ENCODE measurements at places on chromosomes 12 and 14. TPM values are rescaled to one million over a fixed set of nuclear protein-coding genes. Genes with fewer than 3 reads are reported as not detected.

GRCh38 chr14:42174357-42174756 is 567.7 kb downstream of the LRFN5 start:
- DNase-seq = peak; percentile 75

DNA sequence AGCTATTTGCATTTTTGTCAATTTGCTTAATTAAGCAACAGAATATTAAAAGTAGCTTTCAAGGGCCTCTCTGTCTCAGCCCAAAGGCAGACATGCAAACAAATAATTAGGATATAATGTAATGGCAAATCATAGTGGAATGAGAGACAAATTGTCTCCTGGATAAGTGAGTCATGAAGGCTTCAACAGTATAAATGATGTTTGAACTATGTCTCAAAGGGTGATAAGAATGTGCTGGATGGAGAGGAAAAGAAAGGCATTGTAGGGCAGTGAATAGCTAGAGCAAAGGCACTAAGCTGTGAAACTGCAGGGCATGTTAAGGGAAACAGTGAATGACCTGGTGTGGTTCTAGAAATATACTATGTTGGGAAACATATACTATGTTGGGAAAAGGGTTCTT is 53.5 kb upstream of the PPP1R12A start:
- no peak for DNase-seq

DNA sequence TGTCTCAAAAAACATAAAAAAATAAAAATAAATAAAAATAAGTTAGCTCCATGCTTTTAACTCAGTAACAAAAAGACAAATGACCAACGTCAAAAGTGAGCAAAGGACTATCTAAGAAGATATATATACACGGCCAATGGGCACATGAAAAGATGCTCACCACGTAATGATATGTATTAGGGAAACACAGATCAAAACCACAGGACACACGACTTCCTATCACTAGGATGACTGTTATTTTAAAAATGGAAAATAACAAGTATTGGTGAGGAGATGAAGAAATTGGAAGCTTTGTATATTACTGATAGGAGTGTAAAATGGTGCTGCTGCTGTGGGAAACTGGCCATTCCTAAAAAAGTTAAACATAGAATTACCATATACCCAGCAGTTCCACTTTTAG is 20.2 kb upstream of the P2RX7 start:
- no peak for DNase-seq

- no peak for DNase-seq
Observed at GRCh38 chr12:32105986-32106516, 596 bp upstream of the BICD1 start.

DNA sequence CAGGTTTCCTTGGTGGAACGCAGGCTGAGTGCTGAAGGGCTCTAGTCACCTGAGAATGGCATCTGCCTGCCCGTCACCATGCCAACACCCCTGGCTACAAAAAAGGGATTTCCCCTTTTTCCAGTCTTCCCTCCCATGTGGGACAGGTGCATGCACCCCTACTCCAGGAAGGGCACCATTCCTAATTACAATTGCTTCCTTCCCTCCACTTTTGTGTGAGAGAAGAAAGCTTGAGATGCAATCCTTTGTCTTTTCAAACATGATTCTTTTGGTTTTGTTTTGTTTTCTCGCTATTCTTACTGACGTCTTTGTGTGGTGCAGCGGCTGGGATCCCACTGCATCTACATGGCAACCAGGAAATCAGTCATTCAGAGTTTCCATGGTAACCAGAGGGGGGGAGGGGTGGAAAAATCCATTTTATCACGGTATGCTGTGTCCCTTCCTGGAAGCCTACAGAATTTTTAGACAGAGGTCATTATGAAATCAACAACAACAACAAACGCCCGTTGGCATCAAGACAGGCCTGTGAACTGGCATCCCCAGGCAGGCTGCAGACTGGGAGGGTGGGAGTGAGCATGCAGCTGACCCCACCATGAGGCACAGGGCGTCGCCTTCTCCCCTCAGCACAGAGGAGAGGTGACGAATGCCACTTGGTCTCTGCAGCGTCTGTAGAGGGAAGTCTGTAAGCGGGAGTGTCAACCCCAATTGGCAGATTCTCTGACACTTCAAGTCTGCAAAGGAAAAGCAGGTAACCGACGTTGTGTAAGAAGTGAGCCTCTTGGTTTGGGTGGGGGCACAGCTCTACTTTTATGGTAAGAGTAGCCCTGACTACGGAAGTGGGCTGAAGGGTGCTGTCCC is 13.6 kb upstream of the GNG2 start:
- peak; percentile 71 for DNase-seq

GRCh38 chr14:77198561-77198960 is 17.0 kb downstream of the TMEM63C start:
- DNase-seq = peak; percentile 51

DNA sequence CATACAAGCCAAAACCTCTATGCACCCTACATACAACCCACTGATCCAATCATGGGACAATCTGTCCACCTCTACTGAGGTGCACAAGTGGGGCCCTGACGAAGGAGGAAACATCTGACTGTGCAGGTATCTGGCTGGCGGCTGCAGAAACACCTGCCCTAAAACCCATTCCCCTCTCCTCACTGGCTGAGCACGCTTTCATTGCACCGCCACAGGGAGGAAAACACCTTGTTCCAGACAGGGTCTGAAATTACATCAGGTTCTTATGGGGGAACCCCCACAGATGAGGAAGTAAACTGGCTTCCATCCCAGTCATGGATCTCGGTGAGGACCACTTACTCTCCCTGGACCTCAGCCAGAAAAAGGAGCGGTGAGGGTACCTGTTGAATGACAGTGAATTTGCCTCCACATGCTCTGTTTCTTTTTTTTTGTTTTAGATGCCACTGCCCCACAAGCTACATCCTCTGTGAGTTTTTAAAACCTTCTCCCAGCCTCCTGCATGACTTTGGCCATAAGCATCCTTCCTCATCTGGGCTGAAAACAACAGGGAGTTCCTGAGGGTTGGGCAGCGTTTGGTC is 23.8 kb upstream of the DGLUCY start:
- no peak for DNase-seq

DNA sequence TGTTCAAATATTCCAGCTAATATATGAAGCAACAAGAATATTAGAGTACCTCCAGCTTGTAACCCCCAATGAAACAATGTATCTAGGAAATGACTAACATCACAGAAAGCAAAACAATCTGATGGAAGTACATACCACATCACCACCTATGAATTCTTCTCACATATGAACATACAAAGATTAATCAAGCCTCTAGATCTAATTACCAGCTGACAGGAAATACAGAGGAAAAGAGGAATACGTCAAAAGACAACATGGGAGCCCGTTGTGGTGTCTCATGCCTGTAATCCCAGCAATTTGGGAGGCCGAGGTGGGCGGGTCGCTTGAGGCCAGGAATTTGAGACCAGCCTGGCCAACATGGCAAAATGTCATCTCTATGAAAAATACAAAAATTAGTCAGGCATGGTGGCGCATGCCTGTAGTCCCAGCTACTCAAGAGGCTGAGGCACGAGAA is 7.5 kb downstream of the NEDD8 start:
- no peak for DNase-seq

- peak; percentile 48 for DNase-seq
Observed at GRCh38 chr12:79737875-79738718, 47.3 kb upstream of the PAWR start.

DNA sequence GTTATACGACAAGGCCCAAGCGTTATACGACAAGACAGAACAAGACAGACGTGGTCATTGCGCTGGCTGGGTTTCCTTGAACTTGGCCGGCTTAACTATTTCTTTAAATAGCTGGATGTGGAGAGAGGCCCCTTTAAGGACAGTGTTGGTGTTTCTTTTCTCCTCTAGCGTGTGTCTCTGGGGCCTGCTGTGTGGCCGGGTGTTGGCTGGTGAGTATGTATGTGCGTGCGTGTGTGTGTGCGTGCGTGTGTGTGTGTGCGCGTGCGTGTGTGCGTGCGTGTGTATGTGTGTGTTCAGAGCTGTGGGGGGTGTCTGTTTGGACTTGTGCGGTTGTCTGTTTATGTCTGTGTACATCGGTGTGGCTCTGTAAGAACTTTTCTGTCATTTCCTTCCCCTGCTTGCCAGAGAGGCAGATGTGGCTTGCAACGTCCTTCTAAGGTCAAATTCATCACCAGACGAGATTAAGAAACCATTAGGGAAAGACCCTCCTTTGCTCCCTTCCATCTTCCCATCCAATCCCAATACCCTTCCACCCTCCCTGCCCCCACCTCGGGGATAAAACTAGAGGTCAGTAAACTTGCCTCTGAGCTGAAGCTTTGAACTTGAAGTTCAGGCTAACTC is 78.6 kb upstream of the TBX3 start:
- peak; percentile 91 for DNase-seq

DNA sequence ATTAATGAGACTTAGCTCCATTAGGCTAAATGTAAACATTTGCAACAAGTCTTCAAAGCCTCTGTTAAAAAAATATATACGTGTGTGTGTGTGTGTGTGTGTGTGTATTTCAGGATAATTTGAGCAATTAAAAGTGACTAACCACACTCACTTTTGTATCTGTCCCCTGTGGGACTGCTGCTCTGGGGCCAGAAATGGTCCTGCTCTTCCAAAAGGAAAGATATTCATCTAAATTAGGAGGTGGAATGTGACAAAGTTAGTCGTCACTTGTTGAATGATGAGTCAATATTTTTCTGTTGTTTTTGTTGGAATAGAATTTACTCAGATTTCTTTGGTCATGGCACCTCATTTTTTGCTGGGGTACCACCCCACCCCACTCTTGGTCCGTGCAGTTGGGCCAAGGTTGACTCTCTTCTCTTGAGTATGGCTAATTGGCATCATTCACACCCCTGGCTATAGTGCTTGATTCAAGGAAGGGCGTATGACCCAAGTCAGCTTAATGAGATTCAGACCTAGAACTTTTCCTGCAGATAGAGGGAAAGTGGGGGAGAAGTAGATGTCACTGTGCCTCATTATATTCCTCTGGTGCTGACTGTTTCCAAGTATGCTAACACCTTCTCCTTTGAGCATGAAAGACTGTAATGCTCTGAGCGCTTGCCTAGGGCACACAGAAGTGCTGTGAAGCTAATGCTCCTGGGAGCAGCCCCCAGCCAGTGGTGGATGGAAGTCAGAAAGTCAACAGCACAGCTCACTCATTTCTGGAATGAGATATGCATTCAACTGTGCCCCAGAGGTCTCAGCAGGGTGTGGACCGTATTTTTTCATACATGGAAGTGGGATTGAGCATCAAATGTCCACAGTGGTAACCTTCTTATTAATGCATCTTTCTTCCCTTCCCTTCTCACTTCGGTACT is 577.0 kb upstream of the TBX3 start:
- no peak for DNase-seq

DNA sequence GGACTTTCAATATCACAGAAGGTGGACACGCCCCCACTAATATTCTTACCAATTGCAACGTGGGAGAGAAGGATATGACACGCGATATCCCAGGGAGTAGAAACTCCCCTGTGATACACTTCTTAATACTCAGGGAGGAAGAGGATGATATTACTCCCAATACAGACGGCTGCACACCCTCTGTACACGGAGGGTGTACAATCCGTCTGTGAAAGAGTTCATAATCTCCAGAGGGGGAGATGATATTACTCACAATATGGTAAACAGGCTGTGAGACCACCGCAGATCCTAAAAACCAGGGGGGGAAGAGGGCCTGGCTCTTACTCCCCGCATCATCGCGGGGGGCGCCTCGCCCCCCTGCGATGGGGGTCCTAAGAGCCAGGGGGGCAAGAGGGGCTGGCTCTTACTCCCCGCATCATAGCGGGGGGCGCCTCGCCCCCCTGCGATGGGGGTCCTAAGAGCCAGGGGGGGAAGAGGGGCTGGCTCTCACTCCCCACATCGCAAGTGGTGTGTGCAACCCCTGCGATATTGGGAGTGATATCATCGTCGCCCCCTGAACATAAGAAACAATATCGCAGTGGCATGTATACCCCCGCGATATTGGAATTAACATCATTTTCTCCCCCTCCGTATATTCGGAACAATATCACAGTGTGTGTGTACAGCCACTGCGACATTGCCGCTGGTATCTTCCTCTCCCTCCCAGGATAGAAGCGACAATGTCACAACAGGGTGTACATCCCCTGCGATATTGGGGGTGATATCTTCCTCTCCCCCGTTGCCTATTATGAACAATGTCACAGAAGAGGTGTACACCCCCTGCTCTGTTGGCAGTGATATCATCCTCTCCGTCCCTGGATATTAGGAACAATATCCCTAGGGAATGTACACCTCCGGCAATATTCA is 8.9 kb upstream of the CLEC6A start:
- no peak for DNase-seq

GRCh38 chr12:59158066-59158465 is 237.8 kb upstream of the LRIG3 start:
- no peak for DNase-seq

DNA sequence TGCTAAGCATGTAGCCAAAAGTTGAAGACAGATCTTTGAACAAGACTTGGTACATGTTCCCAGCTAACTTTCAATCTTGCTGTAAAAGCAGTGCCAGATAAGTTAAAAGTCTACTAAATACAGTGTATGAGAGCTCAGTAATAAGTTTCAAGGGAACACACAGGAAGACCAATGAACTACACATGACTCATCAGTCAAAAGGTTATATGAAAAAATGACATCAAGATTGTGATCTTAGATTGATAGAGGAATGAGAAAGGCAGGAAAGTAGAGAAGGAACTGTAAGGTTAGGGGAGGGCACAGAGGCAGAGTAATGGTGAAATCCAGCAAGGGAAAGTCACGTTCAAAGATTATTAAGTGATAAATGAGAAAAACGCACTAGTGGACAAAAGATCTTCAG is 249.9 kb upstream of the FLRT2 start:
- DNase-seq = no peak

DNA sequence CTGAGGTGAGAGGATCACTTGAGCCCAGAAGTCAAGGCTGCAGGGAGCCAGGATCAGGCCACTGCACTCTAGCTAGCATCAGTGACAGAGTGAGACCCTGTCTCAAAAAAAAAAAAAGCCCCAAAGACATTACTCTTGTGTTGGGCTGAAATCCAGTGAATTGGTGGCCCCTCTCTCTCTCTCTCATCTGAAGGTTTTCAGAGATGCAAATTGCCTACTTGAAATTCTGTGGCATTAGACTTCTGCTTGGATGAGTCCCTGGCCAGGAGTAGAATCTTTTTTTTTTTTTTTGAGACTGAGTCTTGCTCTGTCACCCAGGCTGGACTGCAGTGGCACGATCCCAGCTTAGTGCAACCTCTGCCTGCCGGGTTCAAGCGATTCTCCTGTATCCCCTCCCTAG is 112.0 kb upstream of the ATF7IP start:
- DNase-seq = no peak

RTL1 gene
- polyA plus RNA-seq = 40.6 TPM

HVCN1 gene
- polyA plus RNA-seq = 7.5 TPM

CLEC2A gene
- not detected for polyA plus RNA-seq

All from muscle of leg (tissue), 16 donors.